ENCODE measurements at places on chromosomes 7 and 10. TPM values are rescaled to one million over a fixed set of nuclear protein-coding genes. Genes with fewer than 3 reads are reported as not detected.

CALHM1 gene
- polyA plus RNA-seq = not detected

RGR gene
- 0.18 TPM for polyA plus RNA-seq

TFEC gene
- polyA plus RNA-seq = 1.4 TPM

LIPF gene
- polyA plus RNA-seq = 36,465 TPM

OPALIN gene
- polyA plus RNA-seq = not detected

DKK1 gene
- polyA plus RNA-seq = 0.73 TPM

SFRP4 gene
- polyA plus RNA-seq = 0.37 TPM

CYP2C19 gene
- polyA plus RNA-seq = 0.46 TPM

NKX1-2 gene
- polyA plus RNA-seq = not detected

GNAI1 gene
- 13.3 TPM for polyA plus RNA-seq

All from stomach (tissue), 19 donors.